ENCODE measurements at places on chromosomes 6 and 20.

DNA sequence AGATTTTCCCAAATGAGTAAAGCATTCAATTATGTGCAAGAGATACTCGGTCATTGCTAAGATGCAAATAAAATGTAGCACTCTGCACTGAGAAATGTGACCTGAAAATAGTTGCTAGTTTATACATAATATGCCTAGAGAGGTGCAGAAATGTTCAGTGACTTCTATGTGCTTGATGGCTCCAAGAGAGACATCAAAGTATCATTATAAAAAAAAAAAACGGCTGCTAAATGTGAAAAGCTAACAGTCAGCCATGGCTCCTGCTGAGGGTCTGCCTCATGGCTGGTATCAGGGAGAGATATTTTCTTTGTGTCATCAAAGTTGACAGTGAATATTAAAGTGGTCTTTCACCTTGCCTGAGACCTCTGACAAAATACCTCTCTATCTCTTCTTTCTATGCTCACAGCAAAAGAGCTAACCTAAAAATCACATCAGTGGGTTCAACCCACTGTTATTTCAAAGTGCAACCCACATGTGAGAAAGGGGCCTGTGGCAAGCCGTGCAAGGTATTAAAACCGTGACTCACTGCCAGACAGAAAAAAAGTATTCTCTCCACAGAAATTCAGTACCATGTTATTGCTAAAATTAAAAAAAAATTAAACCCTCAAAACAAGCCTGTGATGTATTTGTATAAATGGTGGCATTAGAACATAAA is 259.0 kb downstream of the HIVEP2 start:
- no peak for DNase-seq

- peak; percentile 77 for DNase-seq
Measured at GRCh38 chr20:44702776-44703175, 12.4 kb upstream of the CCN5 start.

- DNase-seq: no peak
Measured at GRCh38 chr6:51494342-51494741, 593.1 kb downstream of the PKHD1 start.

DNA sequence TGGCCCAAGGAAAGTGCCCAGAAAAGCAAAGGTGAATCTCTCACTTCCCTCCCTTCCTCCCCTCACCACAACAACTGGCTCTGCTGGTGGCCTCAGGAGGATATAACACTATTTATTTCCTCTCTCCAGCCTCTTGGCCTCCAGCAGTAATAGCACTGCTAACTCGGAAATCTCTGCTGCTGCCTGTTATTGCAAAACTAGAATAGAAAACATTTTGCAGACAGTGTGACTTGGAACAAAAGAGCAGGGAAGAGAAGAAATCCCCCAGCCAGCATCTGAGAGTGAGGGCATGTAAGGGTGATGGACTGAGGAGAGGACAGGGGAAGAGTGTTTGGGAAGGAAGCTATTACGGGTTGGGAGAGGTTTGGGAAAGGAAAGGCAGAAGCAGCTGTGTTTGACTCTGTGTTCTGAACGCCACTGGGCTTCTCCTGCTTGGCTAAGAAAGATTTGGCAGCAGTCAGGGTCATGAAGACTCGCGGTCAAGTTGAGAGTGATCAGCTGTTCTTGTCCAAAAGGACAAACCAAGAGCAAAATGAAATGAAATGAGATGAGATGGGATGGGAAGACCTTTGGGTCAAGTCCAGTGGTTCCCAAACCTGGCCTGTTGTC is 81.0 kb upstream of the SNX9 start:
- DNase-seq: no peak

GRCh38 chr6:31493875-31494694 is 3.9 kb upstream of the MICB start:
- peak; percentile 63 for DNase-seq

DNA sequence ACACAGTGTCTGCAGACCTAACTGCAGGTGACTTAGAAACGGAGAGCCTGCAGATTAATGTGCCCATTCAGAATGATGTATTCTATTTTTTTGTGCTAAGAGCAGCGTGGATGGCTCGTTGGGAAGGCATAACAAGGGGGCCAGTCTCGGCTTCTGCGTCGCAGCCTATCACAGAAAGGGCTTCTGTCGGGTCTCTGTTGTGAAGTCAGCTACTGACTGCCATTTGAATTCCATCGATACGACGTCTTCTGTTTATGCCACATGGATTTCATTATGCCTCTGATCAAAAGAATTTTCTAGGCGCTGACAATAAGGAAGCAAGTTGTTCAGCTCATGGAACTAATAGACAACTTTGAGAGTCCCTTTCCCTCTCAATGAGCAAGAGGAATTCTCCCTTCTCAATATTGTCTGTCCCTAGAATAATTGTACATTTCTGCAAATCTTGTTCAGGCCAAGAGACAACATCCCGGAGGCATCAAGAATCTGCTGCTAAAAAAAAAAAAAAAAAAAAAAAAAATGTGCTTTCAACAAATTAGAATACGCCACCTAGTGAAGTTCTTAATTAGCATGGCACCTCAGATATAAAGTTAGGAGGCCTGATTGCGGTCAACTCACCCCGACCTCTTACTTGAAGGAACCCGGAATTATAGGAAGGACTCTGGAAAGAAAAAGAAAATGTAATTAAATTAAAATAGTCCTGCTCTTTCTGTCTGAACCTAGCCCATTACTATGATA is 223.9 kb downstream of the TSHZ2 start:
- peak; percentile 72 for DNase-seq
